EH (cell line): ENCODE measurements at places on chromosomes 5 and 9.

- no peak for DNase-seq
Measured at GRCh38 chr5:176162198-176162597, 76.0 kb upstream of the SIMC1 start.

DNA sequence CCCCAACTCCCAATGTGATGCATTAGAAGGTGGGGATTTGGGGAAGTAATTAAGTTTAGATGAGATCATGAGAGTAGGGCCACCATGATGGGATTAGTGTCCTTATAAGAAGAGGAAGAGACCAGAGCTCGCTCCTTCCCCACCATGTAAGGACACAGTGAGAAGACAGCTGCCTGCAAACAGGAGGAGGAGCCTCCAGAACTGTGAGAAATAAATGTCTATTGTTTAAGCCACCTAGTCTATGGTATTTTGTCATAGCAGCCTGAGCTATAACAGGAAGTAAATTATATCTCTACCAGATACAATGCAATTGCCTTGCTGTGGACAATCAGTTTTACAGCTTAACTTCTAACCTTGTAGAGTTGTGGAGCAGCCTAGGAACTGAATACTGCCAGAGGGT, 58.0 kb downstream of the ANKRD33B start:
- no peak for DNase-seq

DNA sequence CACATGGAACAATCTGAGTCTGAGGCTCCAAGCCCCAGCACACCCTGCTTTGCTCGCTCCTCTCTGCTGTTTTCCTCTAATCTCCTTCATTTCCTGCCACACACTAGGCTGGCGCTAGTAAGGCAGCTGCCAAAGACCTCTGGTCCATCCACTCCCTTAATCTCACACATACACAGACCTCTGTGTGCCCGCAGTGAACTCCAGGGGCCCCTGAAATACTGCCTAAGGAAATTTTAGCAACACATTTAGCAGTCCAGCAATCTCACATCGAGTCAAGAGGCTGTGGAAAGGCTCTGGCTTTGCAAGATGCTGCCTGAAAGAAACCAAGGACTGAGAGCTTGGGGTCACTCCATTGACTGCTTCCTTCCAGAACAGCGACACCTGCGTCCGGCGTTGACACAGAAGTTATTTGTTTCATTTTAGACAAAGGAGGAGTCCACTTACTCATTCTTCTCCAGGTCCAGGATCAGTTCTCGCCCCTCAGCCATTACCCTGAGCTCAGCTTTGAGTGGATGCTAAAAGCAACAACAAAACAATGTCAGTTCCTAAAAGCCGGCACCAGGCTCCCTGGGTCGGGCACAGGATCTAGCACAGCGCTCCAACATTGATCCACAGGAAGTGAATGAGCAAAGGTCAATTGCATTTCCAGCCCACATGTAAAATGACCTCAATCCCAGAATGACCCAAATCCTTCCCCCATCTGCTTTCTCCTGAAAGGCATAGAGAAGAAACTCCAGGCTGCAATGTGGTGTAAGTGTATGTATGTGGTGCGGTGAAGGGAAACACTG, 11.5 kb downstream of the ADAM19 start:
- no peak for DNase-seq

GRCh38 chr9:133506653-133507038, 18.1 kb downstream of the MYMK start:
- DNase-seq, result peak; percentile 85

- no peak for DNase-seq
Measured at GRCh38 chr9:101437806-101438232, 2.2 kb upstream of the ALDOB start.

GRCh38 chr5:160347448-160347847, 23.0 kb downstream of the C1QTNF2 start:
- DNase-seq, result no peak

- no peak for DNase-seq
Measured at GRCh38 chr5:55021410-55021809, 2.6 kb upstream of the GZMK start.

GRCh38 chr5:154479944-154480750, 2.1 kb upstream of the HAND1 start:
- DNase-seq, result no peak

GRCh38 chr5:61449804-61450492, 117.9 kb downstream of the ZSWIM6 start:
- peak; percentile 96 for DNase-seq

DNA sequence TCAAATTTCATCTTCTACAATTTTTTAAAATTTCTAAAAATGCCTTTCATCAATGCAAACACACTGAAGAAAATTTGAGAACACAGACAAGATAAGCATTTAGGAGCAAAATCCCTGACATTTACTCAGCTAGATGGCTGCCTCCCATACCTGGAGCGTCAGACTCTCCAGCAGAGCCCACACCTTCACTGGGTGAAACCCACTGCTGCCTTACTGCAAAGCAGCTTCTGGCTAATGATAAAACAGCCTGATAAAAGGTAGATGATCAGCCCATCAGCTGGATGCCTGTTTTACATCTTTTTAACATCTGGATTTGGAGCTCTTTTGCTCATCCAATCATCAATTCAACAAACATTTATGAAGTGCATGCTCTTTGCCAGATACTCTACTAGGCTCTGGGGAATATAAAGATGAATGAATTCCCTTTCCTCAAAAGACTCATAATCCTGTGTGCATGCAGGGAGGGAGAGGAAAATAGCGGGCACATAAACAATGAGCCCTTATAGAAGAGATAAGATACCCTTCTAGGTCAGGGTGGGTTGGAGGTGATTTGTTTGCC, 271.2 kb downstream of the SAXO1 start:
- no peak for DNase-seq

DNA sequence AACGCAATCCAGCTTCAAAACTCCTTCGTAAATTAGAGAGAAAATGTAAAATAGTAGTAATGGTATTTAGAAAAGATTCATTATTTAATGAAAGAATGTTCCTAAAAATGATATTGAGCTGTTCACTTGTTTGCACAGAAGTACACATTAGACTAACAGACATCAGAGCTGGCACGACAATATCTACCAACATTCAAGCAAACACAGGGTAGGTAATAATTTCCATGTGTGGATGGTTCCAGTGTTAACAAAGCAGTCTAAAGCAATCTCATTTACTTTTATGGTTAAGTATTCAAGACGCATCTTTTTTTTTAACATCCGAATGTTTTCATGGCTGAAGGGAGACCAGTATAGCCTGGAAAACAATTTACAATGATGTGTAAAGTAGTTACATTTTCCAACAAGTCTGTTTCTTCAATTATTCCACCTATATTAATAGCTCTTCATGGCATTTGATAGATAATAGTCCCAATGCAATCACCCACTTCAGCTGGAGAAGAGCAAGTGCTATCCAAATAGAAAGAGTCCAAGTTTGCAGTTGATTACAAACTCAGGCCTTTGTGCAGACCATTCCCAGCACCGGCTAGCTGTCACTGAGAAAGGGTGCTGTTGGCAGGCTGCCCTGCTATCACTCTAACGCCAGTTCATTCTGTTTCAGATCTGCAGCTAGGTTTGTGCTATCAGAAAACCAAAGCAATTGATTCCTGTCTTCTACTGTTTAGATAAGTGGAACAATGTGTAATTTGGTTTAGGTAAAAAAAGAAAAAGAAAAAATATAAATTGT, 458.8 kb downstream of the DTWD2 start:
- no peak for DNase-seq

DNA sequence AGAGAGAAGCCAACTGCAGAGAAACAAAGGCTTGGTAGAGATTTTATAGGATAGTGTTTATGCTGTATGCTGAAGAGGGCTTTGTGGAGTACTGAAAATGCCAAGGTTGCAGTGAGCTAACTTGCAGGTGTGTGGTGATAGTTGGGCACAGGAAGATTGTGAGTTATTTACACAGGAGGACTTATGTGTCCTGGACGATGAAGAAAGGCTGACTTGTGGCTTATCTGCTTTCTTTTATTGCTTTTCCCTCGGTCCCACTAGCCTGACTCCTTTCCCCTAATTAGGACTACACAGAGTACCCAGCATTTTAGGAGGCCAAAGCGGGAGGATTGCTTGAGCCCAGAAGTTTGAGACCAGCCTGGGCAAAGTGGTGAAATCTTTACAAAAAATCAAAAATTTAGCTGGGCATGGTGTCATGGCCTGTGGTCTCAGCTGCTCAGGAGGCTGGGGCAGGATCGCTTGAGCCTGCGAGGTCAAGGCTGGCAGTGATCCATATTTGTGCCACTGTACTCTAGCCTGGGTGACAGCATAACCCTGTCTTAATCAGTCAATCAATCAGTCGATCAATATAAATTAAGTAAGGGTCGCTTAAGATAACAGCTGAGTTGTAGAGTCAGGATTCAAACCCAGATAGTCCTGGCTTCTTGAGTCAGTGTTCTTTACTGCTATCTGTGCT, 61.9 kb downstream of the UBE2R2 start:
- no peak for DNase-seq

DNA sequence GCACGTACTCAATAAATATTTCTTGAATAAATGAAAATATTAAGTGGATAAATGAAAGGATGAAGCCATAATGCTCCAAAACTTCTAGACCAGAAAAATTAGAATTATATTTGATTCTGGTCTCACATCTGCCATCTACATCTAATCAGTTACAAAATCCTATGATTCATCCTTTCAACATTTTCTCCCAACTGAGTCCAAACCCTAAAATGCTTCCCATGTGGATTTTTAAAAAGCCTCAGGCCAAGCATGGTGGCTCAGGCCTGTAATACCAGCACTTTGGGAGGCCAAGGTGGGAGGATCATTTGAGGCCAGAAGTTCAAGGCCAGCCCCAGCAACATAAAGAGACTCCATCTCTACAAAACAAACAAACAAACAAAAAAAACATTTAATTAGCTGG, 31.6 kb upstream of the FST start:
- peak; percentile 23 for DNase-seq
